ENCODE measurements at places on chromosomes 2 and 18.

- no peak for DNase-seq
Observed at GRCh38 chr2:25473758-25474340, 132.1 kb upstream of the DNMT3A start.

- peak; percentile 13 for DNase-seq
Observed at GRCh38 chr2:210224941-210225672, at the start of gene ACADL. Gene ACADL, minus strand, starts transcription at chr2:210225447. Its CDS starts 184 bp downstream, at chr2:210225263.

DNA sequence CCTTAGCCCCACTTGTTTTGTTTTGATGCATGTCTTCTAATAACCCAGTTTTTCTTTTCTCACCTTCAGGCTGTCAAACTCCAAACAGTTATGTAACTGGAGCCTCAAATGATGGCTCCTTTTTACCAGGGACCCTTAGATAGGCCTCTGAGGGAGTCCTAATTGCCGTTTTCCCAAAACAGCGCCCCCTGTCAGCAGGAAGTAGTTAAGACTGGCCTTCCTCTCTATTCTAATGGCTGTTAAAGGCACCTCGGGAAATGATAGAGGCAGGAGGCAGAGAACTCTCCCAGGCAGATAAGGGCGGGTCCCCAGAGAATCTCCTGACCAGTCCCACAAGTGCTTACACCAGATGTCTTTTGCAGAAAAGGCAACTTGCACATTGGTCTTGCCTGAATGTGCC, 123.2 kb downstream of the KCNS3 start:
- no peak for DNase-seq

DNA sequence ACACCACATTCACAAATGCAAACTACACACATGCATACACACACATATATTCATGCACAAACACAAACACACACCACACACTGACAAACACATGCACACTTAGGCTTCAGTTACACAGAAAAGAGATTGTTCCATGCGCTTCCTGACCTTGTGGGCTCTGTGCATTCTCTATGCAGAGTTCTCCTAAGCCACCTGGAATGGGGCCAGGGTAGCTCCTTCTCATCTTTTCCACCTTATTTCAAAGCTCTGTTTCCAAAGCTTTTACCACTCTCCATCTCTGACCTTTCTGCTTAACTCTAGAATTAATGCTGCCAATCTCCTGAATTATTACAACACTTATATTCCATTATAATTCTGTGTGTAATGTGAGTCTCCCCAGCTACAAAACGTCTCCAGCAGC, 522.3 kb upstream of the MYT1L start:
- DNase-seq: no peak

- no peak for DNase-seq
Observed at GRCh38 chr2:238106698-238107524, 6.8 kb downstream of the ESPNL start.

- no peak for DNase-seq
Observed at GRCh38 chr18:59101830-59102414, 37.8 kb upstream of the SEC11C start.

DNA sequence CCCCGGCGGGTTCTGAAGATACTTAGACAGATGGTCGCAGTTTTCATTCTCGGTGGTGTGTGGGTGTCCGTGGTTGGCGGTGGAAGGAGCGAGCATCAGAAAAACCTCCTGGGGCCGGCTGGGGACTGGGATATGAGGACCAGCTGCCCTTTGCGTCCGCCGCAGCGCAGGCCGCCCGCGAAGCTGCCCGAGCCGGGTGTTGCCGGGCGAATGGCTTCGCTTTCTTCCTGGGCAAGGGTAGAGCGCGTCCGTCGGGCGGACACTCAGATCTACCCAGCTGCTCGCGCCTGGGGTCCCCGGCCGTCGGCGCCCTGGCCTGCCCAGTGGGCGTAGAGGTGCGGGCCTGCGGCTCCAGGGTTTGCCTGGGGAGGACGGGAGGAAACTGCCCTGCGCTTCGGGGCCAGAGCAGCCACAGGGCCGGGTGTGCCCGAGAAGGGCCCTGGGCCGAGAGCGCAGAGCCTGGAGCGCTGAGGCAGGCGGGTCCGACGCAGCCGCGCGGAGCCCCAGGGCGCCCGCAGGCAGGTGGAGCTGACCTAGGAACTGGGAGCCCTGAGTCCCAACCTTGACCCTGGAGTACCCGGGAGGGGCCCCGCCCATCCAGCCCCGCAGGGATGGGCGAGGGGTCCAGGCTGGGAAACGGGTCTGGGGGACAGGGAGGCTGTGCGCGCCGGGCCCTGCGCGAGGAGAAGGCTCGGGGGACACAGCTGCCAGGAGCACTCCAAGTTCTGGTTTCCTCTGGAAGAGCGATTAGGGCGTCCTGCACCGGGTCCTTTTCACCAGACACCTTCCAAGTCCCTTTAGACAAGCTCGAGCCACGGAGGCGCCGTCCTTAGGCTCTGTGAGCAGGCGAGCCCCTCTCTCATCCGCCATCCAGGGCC, 1.3 kb downstream of the TWIST2 start:
- no peak for DNase-seq

DNA sequence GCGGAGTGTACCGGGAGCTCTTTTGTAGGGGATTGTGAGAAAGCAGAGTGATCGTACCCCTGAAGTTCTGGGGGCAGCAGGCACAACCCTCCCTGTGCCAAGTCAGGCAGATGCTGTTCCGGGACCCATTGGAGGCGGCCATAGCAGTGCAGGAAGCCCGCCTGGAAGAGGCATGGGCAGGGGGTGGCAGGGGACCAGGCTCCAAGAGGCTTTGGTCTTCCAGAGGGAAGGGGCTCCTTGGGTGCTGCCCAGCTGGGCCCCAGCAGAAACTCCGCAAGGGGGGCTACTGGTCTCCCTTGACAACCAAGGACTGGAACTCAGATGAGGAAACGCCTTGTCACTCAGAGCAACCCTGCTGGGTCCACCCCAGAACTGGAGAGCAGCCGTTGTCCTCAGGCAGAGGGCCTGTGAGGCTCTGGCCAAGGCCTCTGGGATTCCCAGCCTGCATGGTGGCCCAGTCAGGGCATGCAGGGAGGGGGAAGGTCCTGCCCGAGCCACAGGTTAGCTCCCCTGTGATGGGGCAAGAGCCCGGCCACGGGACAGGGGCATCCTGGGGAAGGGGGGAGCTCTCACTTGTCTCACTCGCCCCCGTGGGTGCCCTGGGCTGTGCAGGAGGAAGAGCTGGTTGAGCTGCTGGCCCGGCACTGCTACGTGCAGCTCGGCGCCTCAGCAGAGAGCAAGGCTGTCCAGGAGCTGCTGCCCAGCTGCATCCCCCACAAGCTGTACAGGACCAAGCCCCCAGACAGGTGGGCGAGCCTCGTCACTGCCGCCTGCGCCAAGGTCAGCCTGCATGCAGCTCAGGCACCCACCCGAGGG, 21.0 kb upstream of the GPR17 start:
- no peak for DNase-seq

DNA sequence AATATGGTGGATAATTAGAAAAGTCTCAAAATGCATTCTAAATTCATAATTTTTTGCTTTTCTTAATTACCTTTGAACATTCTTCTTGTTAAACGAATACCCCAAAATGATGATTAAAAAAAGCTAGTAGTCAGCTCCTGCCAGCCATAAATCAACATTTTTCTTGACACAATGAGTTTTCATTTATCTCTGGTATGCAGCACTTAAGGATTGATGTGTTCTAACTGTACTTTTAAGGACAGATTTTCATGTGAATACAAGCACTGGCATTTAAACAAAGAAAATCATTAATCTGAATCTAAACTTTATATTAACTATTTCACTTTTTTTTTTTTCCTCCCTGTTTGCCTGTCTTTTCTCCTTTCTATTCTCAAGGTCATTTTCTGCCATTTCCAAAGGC, 976.8 kb downstream of the TMEM182 start:
- DNase-seq: no peak

GRCh38 chr18:1760901-1761300, 810.4 kb downstream of the METTL4 start:
- DNase-seq: no peak

- DNase-seq: no peak
Observed at GRCh38 chr2:127185705-127186104, 34.4 kb downstream of the CYP27C1 start.

DNA sequence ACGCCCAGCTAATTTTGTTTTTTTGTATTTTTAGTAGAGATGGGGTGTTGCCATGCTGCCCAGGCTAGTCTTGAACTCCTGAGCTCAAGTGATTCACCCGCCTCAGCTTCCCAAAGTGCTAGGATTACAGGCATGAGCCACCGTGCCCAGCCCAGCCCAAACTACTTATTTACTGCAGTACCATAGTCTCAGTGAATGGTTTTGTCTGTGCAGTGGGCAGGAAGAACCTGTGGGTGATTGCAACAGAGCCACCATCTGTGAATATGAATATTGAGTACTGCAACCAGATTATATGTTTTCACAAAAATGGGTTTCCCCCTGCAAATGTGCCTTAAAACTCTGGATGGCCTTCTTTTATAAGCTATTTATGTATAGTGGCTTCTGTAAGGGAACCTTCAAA, 9.1 kb downstream of the MPPE1 start:
- DNase-seq: no peak

GRCh38 chr2:133975676-133976428, 278.0 kb upstream of the MGAT5 start:
- DNase-seq: peak; percentile 57

DNA sequence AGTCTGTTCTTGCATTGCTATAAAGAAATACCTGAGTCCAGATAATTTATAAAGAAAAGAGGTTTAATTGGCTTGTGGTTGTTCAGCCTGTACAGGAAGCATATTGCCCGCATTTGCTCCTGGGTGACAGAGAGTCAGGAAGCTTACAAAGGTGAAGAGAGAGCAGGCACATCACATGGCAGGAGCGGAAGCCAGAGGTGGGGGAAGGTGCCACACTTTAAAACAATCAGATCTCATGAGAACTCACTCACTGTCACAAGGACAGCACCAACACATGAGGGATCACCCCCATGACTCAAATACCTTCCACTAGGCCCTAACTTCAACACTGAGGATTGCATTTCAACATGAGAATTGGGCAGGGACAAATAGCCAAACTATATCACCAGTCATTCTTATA, 124.8 kb upstream of the COL5A2 start:
- DNase-seq: peak; percentile 34

- no peak for DNase-seq
Observed at GRCh38 chr2:237530472-237531433, 35.6 kb upstream of the PRLH start.

DNA sequence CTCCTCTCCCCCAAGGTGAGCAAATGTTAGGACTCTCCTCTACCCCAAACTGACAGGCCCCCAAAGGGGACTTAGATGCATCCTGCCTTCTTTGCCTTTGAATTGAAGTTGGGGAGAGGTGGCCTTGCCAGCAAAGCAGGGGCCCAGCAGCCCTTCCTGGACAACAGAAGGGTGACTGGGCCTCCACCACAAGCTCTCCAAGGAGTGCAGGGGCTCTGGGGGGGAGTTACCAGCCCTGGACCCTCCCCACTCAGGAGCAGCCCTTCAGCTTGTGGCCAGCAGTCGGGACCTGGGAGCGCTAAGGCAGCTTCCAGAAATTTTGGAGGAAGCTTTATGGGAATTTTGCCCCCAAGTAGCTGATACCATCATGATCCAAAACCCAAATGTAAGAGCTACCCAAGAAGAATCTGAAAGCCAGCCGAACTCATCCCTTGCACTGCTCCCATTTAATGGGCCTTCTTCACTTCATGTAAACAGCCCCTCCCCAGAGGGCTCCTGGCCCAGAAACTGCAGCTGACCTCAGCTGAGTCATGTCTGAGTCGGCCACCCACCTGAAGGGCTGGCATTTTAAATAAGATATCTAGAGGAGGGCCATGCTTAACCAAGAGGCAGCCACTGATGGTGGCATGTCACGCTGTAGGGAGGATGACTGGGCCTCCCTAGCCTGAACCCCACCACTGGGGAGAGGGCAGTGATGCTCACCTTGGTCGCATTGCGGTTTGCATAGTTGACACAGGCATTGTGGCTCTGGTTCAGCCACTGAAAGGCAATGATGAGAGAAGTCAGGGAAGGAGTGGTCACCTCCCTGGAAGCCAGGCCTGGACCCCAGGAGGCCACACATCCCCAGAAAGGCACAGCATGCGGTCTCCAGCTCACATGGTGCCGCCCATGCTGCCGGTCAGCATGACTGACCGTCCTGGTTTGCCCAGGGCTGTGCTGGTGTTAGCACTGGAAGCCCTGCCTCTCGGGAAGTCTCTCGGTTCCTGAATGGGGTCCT, 71.5 kb downstream of the SFXN5 start:
- no peak for DNase-seq

DNA sequence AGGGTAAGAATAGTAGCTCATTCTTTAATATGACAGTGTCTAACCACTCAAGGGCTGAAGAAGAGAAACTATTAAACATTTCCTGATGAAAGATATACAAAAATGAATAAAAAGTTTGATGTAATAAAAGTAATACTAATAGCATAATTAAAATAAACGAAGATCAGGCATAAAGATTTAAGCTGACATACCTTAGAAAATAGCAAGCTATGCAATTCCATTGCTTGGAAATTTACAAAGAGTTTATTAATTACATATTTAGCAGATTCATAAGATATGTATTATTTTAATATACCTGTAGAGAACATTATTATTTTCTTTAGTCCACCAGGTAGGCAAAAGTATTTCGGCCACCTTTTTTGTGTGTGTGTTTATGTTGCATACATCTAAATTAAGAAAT, 229.4 kb downstream of the GCA start:
- DNase-seq: no peak

DNA sequence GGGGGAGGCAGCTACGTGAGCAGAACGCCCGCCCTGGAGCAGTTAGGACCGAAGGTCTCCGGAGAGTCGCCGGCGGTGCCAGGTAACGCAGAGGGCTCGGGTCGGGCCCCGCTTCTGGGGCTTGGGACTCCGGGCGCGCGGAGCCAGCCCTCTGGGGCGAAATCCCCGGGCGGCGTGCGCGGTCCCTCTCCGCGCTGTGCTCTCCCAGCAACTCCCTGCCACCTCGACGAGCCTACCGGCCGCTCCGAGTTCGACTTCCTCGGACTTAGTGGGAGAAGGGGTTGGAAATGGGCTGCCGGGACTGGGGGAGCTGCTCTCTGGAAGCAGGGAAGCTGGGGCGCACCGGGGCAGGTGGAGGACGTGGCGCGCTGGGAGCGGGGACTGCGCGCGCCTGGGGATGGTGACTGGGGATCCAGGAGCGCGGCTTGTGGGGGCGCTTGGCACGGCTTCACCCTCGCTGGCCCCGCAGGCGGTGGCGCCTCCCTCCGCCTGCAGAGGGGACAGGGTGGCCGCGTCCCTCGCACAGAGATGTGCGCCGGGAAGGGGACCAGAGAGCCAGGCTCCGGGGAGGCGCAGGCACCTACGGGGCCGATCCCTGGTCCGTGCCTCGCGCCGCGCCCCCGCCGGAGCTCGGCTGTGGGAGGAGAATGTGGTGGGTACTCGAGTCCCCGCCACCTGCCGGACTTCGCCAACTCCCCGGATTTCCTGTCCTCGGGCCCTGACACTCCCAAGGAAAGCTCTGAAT, 688 bp downstream of the CDH20 start:
- no peak for DNase-seq

GRCh38 chr2:72983500-72984161, 66.3 kb downstream of the EMX1 start:
- DNase-seq: no peak

- DNase-seq: no peak
Observed at GRCh38 chr2:71064754-71065621, 3.5 kb upstream of the NAGK start.

DNA sequence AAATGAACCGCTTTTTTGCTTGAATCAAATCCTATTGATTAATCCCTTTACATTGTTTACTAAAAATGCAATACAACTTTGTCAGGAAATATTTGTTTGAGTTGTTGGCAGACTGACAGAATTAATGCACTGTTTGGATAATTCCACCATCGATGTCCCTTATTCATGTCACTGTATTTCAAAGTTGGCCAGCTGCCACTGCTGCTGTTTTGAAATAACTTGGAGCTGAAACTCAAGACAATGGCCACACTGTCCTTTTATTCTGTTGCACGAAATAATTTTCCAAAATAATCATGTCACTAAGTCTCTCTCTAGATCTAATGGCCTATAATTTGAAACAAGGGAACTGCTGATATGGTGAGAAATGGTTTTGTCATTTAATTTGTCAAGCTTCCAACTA, 55.2 kb upstream of the PAX3 start:
- no peak for DNase-seq

Data from activated CD4-positive, alpha-beta T cell treated with anti-CD3 and anti-CD28 coated beads, Interleukin-10, Interleukin-2, amounts not matched to agents 100 ng/mL and 50 ng/mL, durations not matched to agents 16 hours and 8 hours (primary cell).